Activated CD4-positive, alpha-beta T cell treated with anti-CD3 and anti-CD28 coated beads, Interleukin-2, amount 50 U/mL, for 24 hours (primary cell): ENCODE measurements at places on chromosomes 7 and 10.

DNA sequence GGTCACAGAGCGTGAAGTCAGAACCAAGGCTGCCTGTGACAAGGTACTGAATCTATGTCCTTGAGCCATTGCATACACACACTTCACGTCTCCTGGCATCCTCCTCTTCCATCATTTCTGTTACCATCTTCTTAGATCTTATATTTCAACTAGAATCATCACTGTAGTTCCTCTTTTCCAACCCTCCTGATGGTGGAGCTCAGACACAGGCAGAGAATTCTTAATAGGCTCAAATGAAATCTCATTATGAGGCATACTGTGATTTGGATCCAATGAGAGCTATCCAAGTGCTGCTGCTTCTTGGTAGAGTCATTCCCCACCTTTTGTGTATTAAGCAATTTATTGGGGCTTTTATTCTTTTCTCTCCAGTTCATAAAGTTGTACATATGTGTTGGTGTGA is 113.2 kb downstream of the CALCR start:
- no peak for DNase-seq

DNA sequence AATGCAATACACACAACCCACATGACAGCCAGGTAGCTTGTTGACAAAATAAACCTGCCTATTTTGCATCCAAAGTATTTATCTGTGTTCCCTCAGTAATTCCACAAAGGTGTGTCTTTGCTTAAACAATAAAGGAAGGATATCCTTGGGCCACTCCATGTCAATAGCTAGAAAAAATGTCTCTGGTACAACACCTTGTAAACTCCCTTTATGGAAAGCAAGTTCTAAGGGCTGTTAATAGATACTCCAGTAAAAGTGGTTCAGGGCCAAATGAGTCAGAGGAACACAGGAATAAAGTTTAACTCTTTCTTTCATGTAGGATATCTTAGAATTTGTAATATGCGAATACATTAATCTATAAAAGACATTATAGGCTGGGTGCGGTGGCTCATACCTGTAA is 96.9 kb upstream of the LRRTM3 start:
- no peak for DNase-seq

DNA sequence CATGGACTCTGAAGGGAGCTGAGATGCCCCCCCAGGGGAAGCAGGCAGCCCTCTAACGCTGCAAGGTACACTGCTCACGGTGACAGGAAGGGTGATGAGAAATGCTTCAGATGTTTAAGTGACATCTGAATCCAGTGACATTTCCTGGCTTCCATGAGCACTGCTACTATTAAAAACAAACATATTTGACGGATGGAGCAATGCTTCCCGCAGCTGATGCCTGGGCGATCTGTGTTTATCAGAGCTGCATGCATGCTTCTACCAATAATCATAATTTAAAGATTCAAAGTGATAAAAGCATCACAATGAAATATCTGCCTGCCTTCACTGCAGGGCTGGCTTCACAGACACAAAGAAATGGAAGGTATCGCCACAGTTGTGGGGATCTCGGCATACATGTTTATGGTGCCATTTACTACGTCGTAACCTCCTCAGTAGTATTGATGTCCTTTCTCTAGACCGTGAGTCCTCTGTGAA is 66.1 kb upstream of the AOAH start:
- DNase-seq: no peak

GRCh38 chr10:74011770-74012169 is 13.9 kb downstream of the VCL start:
- DNase-seq: no peak

GRCh38 chr10:10587744-10588393 is 429.8 kb upstream of the CELF2 start:
- DNase-seq: no peak

- no peak for DNase-seq
These were observed 53.1 kb downstream of the VPS41 start for GRCh38 chr7:38855867-38856266.

DNA sequence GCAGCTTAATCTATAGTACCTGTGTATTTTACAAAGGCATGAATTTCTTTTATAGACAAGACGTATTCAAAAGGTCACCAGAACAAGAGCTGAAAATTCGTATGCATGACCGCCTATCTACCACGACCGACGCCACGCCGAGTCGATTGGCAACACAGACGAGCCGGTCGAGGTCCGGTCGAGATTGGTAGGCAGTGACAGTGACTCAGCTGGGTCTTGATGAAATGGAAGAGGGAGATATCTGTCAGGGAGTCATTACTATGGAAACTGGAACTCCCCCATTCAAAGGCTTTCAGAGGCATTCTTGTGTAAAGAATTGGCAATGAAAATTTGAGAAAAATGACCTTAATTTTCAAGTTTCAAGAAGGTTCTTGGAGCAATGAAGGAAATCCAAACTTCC is 2.1 kb downstream of the ATP5MK start:
- no peak for DNase-seq

- no peak for DNase-seq
These were observed 89.1 kb upstream of the KLF14 start for GRCh38 chr7:130823060-130823459.

GRCh38 chr7:107269790-107270189 is 101.0 kb downstream of the HBP1 start:
- no peak for DNase-seq

DNA sequence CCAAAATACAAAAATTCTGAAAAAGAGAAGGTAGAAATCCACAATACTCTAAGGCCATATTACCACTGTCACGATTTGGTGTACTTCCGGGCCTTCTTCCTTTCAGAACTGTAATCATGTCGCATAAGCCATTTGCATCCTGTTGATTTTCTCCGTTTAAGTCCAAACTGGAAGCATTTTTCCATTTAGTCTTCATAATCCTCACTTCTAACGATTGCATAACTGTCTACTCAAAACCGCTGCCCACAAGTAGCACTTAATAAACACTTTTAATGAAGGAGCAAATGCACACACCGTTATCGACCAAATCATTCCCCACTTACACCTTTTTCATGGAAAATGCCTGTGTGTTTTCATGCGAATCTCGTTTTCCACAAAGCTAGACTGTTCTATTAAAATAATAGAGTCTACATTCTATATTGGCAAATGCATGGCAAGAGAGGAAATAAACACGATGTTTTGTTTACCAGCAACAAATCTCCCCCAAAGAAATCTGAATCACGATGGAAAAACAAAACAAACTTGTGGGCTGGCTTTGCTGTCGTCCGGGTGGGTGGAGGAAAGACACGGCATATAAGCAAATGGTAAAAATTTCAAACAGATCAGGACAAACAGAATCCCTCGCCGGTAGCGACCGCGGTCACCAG is 1.0 kb downstream of the ATE1 start:
- peak; percentile 1 for DNase-seq

DNA sequence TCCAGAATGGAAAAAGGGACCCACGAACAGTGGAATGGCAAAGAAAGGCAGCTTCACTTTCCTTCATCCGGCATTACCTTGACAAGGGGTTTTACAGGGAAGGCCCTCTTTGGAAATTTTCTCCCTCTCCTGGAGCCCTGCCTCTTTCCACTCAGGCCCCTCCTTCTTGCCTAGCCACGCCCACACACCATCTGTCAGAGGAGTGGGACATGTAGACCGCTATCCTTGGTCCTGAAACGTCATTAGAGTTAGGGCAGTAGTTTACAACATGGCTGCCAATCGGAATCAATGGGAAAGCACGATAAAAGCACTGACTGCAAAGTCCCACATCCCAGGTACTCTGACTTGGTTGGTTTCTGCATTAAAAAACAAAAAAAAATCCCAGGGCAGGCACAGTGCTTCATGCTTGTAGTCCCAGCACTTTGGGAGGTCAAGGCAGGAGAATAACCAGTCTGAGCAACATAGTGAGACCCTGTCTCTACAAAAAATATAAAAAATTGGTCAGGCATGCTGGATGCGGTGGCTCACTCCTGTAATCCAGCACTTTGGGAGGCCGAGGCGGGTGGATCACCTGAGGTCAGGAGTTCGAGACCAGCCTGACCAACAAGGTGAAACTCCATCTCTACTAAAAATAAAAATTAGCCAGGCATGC is 96.4 kb downstream of the MARCHF5 start:
- DNase-seq: no peak

- no peak for DNase-seq
These were observed 87.4 kb downstream of the COL26A1 start for GRCh38 chr7:101450064-101450463.

DNA sequence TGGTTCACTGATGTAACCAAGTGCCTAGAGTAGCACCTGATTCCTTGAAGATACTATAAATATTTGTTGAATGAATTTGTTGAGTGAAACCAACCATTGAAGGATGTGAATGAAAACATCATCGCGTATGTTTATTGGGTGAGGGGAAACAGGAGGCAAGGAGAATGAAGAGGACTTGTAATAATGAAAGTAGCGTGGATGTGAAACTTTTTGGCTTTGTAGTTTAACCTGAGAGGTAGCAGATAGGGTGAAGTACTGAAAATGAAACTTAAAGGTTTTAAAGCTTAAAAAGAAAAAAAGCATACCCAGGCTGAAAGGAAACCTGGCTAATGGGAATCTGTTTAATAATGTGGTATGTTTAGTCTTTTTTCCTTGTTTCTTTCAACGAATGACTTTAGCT is 5.2 kb downstream of the CCNY start:
- peak; percentile 45 for DNase-seq

DNA sequence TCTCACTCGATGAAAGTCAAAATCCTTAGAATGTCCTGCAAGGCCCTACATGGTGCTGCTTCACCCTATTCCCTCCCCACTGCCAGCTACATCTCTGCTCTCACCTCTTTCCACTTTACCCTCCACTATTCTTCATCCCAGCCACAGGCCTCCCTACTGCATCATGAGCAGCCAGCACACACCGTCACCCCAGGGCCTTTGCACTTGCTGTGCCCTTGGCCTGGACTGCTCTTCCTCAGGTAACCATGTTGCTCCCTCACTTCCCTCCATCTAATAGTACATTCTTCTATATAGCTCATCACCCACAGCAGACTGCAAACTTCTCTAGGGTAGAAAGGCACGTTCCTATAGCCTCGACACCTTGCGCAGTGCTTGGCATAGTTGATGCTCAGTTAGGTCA is 167.7 kb downstream of the SH3PXD2A start:
- no peak for DNase-seq

DNA sequence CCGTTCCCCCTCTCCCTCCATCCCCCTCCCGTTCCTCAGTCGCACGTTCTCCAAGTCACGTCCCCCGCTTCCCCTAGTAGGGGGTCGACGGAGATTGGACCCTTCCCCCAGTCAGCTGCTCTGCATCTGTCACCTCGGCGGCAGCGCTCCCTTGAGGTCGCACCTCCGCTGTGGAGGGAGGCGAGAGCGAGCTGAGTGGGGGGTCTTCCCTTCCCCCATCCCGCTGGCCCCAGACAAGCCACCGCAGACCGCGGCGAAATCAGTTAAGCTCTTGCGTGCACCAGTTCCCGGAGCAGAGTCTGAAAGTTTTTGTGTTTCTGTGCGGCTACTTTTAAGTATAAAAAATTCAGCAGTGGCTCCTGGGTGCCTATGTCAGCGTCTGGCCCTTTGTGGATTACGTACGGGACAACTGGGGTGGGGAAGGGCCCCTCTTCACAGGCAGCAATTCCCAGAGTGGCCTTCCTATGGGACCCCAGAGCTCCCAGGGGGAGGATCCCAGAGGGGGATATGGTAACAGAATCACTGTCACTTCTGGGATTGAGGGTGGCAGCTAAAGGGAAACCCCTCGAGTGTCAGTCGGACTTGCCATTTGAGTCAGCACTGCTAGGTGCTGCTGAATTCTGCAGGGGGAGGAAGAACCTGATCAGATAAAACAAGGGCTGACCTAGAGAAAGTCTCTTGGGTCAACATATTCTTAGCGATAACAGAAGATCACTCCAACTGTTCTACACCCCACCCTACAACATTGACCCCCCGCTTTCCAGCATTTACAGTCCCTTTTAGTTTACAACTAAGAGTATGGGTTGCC is 12.5 kb upstream of the DDIT4 start:
- peak; percentile 40 for DNase-seq

DNA sequence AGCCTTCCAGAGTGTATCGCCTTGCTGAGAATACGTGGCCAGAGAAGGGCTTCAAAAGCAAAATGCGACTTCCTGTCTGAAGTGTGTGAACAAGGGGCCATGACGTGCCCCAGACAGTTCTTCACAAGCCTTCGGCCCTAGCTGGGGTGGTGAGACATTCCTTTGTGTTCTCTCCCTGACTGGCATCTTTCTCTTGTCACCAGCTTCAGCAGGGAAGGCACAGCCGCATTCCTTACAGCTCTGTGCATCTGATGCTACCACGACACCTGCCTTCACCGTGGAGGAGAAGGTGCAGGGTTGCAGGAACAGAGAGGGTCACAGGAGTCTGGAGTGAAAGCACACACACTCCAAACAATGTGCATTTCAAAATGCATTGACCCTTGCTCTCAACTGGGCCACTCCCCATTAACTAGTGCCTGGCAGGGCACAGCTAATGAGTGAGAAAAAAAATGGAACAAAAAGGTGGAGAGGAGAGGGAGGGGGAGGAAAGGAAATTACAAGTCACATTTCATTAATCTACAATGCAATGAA is 93.4 kb downstream of the GPR26 start:
- no peak for DNase-seq

DNA sequence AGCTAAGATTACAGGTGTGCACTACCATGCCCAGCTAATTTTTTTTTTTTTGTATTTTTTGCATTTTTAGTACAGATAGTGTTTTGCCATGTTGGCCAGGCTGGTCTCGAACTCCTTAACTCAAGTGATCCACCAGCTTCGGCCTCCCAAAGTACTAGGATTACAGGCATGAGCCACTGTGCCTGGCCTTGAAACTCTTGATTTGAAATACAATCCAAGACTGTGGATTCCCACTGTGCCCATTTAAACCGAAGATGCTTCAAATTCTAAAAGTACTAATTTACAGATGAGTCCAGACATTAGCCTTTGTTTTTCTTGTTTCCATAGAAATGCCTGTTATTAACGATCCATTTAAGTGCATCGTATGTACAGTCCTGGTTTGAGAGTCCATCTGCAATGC is 130.9 kb downstream of the CACNA2D1 start:
- no peak for DNase-seq

- no peak for DNase-seq
These were observed 99.9 kb downstream of the MPP7 start for GRCh38 chr10:28202941-28203352.
